ENCODE measurements at places on chromosomes 5 and 9.

DNA sequence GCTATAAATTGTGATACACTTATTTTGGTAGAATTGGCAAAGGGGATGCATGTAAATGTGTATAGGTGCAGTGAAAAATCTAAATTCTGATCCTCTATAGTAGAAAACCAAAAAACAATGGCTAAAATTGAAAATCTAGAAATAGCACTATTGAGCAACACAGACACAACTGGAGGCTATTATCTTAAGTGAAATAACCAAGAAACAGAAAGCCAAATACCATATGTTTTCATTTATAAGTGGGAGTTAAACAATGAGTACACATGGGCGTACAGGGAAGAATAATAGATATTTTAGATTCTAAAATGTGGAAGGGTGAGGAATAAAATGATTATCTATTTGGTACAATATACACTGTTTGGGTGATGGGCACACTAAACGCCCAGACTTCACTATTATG, 183.2 kb upstream of the TUSC1 start:
- DNase-seq: no peak

DNA sequence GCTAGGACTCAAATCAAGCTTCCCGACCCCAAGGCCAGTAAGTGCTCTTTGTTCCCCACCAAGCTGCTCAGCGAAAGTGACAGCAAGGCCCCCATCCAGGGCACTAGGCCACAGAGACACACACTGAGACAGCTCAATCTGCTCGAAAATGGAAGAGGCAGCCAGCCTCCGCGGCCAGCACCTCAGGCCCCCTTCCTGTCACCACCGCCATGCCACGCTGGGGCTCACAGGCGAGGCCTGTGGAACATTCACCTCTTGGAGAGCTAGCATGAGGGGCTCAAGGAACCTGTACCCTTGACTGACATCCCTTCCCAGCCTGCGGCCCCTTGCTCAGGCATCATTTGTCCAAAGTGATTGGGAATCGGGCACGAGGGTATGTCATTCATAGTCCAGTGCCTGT, 71.4 kb downstream of the PAX5 start:
- no peak for DNase-seq

DNA sequence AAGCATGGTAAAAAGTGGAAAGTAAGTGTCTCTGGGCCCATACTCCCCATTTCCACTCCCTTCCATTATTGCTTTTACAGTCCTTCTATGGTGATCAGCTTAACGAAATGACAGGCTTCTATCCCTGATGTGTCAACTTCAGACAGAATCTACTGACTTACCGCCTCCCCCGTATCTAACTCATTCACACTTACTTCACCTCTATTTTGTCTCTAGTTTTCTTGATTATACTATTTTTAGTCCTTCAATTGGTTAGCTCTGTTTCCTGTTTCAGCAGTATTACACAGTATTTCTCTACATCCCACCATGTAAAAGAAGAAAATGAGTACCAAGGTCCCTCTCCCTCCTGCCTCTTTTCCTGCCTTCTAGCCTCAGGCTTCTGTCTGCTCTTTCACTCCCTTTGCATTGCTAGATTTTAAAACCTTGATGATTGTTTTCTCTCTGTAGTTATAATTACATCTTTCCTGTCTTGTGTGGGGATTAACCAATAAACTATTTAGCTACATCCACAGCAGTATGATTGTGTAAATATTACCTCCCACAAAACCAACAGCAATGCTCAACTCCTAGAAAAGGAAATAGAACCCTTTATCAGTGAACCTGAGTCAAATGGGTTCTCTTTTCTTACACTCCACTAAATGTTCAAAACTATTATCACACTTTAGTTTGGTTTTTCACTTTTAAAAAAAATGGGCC, 53.4 kb downstream of the GNAQ start:
- DNase-seq: no peak

GRCh38 chr9:104795857-104796256, 31.9 kb downstream of the NIPSNAP3B start:
- no peak for DNase-seq

- DNase-seq: no peak
Measured at GRCh38 chr5:177100714-177101121, 14.0 kb downstream of the FGFR4 start.

- no peak for DNase-seq
Measured at GRCh38 chr5:53362521-53362941, 117.9 kb upstream of the FST start.

DNA sequence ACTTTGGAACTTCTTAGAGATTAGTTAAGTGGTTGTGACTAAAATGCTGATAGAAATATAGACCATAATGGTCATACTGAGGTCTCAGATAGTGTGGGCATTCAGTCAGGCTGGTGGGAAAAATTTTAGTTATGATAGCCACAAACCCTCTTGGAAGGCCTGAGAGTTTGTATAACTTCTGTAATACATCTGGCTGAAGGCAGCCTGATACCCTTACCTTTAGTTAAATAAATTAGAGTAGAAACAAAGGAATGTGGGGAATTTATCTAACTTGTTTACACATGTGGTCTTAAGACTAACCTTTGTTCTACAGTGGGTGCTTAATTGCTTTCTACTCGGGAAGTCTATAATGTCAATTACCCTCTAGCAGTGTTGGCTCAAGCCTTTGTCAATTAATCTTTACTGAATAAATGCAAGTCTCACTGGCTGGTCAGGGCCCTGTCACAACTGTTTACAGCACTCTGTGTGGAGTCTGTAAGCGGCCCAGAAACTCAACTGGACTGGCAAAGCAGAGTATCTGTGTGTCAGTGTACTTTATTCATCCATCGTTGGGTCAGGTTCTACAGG, 184.0 kb downstream of the FBXO4 start:
- no peak for DNase-seq

DNA sequence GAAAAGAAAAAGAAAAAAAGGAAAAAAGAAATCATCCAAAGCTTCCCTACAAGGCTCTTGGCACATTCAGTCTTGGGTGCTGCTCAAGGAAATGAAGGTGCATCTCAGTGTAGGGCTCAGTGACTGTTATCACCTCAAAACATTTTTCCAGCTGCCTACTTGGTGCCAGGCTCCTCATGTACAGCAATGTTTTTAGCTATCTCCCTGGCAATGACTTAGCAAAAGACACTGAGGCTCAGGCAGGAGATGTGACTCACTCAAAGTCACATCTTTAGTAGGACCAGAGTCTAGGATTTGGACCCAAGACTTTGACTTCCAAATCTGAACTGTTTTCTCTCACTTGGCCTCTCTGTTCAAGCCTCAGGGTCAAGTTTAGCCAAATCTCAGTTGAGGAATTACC, 264.2 kb downstream of the CRB2 start:
- no peak for DNase-seq

DNA sequence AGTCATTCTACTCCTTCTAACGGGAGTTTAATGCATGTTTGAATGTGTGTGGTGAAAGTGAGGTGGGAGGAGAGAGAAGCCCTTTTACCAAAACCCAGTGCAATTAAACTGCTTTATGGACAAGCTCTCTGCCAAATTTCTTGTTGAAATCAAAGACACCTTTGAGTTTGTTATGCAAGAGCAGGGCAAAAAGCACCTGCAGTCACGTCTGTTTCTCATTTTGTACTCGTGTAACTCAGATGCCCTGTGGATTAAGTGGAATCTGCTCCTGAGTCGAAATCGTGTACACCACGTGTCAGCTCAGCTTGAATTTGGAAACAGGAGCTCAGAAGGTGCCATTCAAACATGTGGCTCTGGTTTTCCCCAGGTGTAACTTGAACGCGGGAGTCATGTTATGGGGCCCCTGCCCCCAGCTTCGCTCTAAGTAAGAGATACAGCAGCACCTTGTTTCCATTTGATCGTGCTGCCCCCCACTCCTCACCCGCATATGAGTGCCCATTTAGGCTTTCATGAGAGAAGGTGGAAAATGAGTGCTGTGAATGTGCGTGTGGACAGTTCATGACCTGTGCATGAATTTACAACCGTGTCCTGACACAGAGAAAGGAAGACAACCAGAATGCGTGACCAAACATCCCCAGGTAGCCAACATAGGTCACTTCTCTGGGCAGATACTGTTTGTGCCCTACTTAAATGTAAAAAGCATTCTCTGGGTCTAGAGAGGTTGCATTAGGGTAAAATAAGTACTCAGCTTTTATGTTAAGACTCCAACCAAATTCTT, 347.0 kb upstream of the SLC30A5 start:
- no peak for DNase-seq

GRCh38 chr5:65663804-65664521, 39.1 kb downstream of the SHLD3 start:
- DNase-seq: no peak
